ENCODE measurements at places on chromosomes 3 and 15. TPM values are rescaled to one million over a fixed set of nuclear protein-coding genes. Genes with fewer than 3 reads are reported as not detected.

DNA sequence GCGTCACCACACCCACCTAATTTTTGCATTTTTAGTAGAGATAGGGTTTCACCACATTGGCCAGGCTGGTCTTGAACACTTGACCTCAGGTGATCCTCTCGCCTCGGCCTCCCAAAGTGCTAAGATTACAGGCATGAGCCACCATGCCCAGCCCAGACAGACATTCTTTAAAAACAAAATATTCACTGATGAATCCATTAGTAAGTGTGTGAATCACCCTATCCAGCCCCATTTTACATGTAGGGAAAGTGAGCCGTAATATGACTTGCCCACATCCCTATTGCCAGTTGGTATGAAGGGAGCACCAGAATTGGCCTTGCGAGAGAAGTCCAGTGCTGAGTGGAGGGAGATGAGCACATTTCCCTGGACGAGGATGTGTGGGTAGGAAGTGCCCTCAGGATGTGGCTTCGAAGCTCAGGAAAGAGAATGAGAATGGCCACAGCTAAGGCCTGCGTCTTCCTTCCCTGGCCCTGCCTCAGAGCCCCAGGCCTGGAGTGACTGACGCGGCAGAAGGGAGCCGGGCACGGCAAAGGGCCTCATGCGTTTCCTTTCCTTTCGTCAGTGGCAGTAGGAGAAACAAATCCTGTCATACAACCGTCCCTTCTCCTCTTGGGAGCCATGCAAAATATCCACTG, 28.3 kb upstream of the ETV5 start:
- H3K27ac ChIP-seq: no peak overlapping the region
- H3K36me3 ChIP-seq: no peaks in the 10 kb centered on the region
- no peak for DNase-seq

DNA sequence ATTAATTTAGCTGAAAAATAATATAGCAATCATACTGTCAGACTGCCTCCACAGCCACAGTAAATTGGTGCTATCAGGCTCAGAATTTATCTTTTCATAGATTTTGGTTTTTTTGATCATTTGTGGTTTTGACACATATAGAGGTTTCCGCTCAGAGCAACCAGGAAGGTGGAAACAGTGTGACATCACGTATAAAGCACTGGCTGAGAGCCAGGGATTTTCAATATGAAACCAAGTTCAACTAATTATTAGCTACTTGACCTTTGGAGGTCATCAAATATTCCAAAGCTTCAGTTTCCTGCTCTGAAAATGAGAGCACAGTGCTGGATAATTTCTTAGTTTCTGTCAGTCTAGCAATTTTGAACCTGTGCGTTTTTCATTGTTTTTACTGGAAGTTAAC, 433.8 kb upstream of the SUCLG2 start:
- no peak overlapping the region for H3K4me3 ChIP-seq
- no peak for DNase-seq
- no peaks in the 10 kb centered on the region for H3K27me3 ChIP-seq
- H3K36me3 ChIP-seq: no peaks in the 10 kb centered on the region
- no peak overlapping the region for H3K27ac ChIP-seq

DNA sequence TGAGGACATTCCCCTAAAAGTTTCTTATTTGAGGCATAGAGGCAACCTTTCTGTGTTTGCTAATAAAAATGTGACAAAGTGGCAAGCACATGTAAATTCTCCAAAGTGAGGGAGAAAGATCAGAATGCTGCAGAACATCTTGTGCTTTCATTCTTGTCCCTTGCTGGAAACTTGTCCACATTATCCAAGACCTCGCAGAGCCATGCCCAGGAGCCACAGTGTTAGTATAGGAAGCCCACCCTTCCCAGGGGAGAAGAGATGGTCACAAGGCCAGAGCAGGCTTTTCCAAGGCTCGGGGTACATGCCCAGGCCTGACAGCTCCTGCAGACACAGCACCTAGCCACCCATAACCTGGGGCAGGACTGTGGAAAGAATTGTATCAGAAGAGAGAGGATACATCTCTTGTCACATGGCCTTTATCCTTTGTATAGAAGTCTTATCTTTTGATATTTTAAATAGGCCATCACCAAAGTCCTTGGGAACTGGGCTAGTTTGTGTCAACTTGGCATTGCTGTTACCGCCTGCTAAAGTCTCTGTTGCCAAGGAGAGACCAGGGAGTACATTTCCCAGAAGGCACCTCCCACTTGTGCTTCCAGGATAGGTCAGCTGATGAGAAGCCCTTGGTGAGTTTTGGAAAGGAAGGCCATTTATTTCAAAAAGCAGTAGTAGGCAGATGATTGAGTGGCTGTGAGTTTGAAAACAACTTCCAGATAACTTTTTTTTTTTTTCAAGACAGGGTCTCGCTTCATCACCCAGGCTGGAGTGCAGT, 10.5 kb downstream of the DLEC1 start:
- no peak overlapping the region for H3K27ac ChIP-seq
- H3K36me3 ChIP-seq: no peaks in the 10 kb centered on the region
- peaks cover 3% of the 10 kb centered on the region for H3K27me3 ChIP-seq

- H3K36me3 ChIP-seq: peaks cover 7% of the 10 kb centered on the region
- H3K27ac ChIP-seq: no peak overlapping the region
- H3K4me3 ChIP-seq: no peak overlapping the region
- H3K27me3 ChIP-seq: no peaks in the 10 kb centered on the region
- H3K4me1 ChIP-seq: no peaks in the 10 kb centered on the region
These were observed 97.8 kb upstream of the MEF2A start for GRCh38 chr15:99467853-99468464.

DNA sequence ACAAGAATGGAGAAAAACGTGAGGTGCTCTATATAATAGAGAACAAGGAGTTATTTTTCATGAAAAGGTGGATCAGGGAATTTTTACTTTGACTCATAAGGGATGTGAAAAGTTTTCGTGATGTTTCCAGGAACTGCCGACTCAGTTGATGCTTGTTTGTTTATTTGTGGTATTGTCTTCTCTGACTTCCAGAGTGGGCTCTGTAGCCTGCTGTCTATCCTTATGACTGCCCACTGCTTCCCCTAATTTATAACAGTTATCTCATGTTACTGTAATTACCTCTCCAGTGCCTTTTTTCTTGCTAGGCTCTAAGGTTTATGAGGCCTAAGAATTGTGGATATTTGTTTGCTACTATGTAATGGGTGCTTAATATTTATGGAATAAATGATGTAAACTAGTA, 12.3 kb downstream of the ARL13B start:
- H3K4me3 ChIP-seq: no peak overlapping the region
- peaks cover 4% of the 10 kb centered on the region for H3K36me3 ChIP-seq
- DNase-seq: no peak
- no peaks in the 10 kb centered on the region for H3K27me3 ChIP-seq
- no peaks in the 10 kb centered on the region for H3K4me1 ChIP-seq

- no peak overlapping the region for H3K27ac ChIP-seq
- no peak overlapping the region for H3K4me3 ChIP-seq
- H3K4me1 ChIP-seq: peaks cover 32% of the 10 kb centered on the region
- no peaks in the 10 kb centered on the region for H3K36me3 ChIP-seq
These were observed 60.1 kb downstream of the UACA start for GRCh38 chr15:70703096-70703878.

DNA sequence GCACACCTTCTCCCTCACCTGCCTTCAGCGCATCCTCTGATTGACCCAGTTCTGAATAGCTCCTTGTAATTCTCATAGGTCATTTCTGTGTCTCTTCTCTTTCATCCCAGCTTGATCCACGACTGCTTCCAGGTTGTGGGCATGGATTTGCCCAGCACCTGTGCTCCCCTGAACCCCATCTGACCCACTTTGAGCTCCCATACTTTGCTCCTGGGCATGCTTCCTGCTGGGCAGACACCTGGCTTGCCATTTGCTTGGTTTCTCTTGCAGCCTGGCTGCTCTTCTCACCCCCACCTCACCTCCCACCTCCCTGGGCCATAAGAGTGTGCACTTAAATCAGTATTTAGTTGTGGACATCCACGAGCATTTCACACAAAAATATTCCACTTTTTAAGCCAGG, 635.5 kb downstream of the TBL1XR1 start:
- H3K27ac ChIP-seq: no peak overlapping the region
- no peaks in the 10 kb centered on the region for H3K27me3 ChIP-seq
- H3K4me3 ChIP-seq: no peak overlapping the region
- DNase-seq: no peak
- no peaks in the 10 kb centered on the region for H3K36me3 ChIP-seq
- H3K4me1 ChIP-seq: no peaks in the 10 kb centered on the region

- H3K36me3 ChIP-seq: no peaks in the 10 kb centered on the region
- DNase-seq: no peak
- no peaks in the 10 kb centered on the region for H3K27me3 ChIP-seq
- H3K4me1 ChIP-seq: peaks cover 37% of the 10 kb centered on the region
- no peak overlapping the region for H3K4me3 ChIP-seq
- no peak overlapping the region for H3K27ac ChIP-seq
These were observed 155.1 kb upstream of the TBL1XR1 start for GRCh38 chr3:177352424-177352823.

DNA sequence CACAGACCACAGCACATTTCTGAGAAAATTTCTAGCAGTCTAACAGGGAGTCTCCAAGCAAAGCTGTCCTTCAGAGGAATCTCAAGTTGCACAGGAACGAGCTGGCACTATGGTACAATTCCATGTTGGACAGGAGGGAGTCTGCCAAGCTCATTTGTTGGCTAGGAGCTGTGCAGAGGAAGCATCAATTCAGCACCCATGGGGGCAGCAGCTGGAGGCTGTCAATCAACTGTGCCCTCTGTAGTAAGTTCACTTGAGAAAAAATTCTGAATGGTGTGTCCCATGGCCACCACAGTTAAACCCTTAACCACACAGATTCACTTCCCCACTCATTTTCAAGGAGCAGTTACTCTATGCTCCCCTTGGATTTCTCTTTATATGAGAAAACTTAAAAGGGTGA, 298.5 kb upstream of the PPP2R3A start:
- H3K27ac ChIP-seq: no peak overlapping the region
- no peak for DNase-seq
- H3K4me3 ChIP-seq: no peak overlapping the region
- H3K36me3 ChIP-seq: peaks cover 11% of the 10 kb centered on the region
- no peaks in the 10 kb centered on the region for H3K4me1 ChIP-seq

- H3K4me1 ChIP-seq: no peaks in the 10 kb centered on the region
- no peaks in the 10 kb centered on the region for H3K27me3 ChIP-seq
- H3K27ac ChIP-seq: no peak overlapping the region
- H3K36me3 ChIP-seq: peaks cover 2% of the 10 kb centered on the region
- no peak overlapping the region for H3K4me3 ChIP-seq
These were observed 220.1 kb upstream of the CTDSPL start for GRCh38 chr3:37641556-37641955.

DNA sequence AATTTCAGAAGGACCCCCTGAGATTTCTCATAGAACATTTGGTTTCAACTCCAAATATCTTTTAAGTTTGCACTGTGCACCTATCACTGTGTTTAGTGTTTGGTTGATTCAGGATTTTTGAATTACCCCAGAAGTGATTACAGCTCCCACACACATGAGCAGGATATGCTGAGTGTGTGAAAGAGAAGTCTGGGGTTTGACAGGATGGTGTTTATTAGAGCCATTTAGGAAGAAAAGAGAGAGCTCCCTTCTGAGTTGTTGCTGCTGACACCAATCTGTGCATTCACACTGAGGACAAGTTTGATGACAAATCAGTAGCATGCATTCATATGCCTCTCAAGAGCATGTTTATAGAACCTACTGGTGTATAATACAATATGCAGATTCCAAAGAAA, 118.1 kb downstream of the RPL22L1 start:
- H3K27ac ChIP-seq: no peak overlapping the region
- no peaks in the 10 kb centered on the region for H3K4me1 ChIP-seq
- H3K36me3 ChIP-seq: no peaks in the 10 kb centered on the region
- peaks cover 8% of the 10 kb centered on the region for H3K27me3 ChIP-seq

DNA sequence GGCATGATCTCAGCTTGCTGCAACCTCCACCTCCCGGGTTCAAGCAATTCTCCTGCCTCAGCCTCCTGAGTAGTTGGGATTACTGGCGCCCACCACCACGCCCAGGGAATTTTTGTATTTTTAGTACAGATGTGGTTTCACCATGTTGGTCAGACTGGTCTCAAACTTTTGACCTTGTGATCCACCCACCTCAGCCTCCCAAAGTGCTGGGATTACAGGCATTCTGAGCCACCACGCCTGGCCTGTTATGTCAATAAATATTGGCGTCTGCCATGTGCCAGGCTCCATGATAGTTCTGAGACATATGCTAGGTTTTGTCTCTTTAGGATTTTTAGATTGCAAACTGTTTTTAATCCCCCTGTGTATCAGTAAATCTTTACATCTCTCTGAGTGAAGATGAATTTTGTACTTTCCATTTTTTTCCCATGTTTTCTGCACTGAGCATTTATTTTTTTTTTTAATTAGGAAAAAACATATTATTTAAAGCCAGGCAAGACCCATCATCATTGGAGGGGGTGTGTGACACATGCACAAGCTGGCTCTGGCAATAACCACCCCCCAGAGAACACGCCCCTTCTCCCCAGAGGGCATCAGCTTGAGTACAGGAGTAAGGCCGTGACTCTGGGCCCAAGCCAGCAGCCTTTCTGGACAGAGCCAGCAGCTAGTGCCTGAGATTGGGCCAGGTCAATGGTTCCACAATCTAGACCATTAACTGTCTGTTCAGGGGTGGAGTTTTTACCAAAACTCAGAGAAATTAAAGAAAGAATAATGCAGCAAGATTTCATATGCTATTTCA, 51.0 kb upstream of the ATP1B3 start:
- no peaks in the 10 kb centered on the region for H3K4me1 ChIP-seq
- H3K27ac ChIP-seq: no peak overlapping the region
- DNase-seq: no peak
- H3K4me3 ChIP-seq: no peak overlapping the region
- no peaks in the 10 kb centered on the region for H3K27me3 ChIP-seq
- H3K36me3 ChIP-seq: no peaks in the 10 kb centered on the region

- no peak overlapping the region for H3K4me3 ChIP-seq
- H3K36me3 ChIP-seq: peaks cover 14% of the 10 kb centered on the region
- no peaks in the 10 kb centered on the region for H3K27me3 ChIP-seq
- no peak for DNase-seq
- H3K27ac ChIP-seq: no peak overlapping the region
- no peaks in the 10 kb centered on the region for H3K4me1 ChIP-seq
These were observed 58.5 kb downstream of the ECT2 start for GRCh38 chr3:172808969-172809546.

- H3K36me3 ChIP-seq: no peaks in the 10 kb centered on the region
- no peak overlapping the region for H3K27ac ChIP-seq
- DNase-seq: no peak
- peaks cover 9% of the 10 kb centered on the region for H3K4me1 ChIP-seq
- no peaks in the 10 kb centered on the region for H3K27me3 ChIP-seq
- no peak overlapping the region for H3K4me3 ChIP-seq
These were observed 8.5 kb downstream of the GRM2 start for GRCh38 chr3:51715231-51715976.

- H3K4me3 ChIP-seq: no peak overlapping the region
- H3K36me3 ChIP-seq: no peaks in the 10 kb centered on the region
- H3K4me1 ChIP-seq: peaks cover 12% of the 10 kb centered on the region
These were observed 30.2 kb downstream of the CPNE4 start for GRCh38 chr3:132004571-132004970.

GRCh38 chr3:74787011-74787410, 172.6 kb upstream of the CNTN3 start:
- no peaks in the 10 kb centered on the region for H3K36me3 ChIP-seq
- H3K4me1 ChIP-seq: peaks cover 9% of the 10 kb centered on the region
- no peak overlapping the region for H3K27ac ChIP-seq
- no peak for DNase-seq
- no peak overlapping the region for H3K4me3 ChIP-seq

- H3K36me3 ChIP-seq: no peaks in the 10 kb centered on the region
- no peaks in the 10 kb centered on the region for H3K27me3 ChIP-seq
- no peak overlapping the region for H3K4me3 ChIP-seq
- no peak overlapping the region for H3K27ac ChIP-seq
These were observed 53.0 kb downstream of the ATP10A start for GRCh38 chr15:25810154-25810553.

Gene ATP13A5
- total RNA-seq: not detected

Gene OXSR1
- total RNA-seq: 50.0 TPM

Gene IL5RA
- total RNA-seq: not detected

Gene ATP8B4
- total RNA-seq: 0.18 TPM

Gene BRK1
- total RNA-seq: 125 TPM

Gene HIGD2B
- total RNA-seq: not detected
